ENCODE measurements at places on chromosomes 3 and 15. TPM values are rescaled to one million over a fixed set of nuclear protein-coding genes. Genes with fewer than 3 reads are reported as not detected.

FOXB1 gene
- not detected for total RNA-seq

PRR20G gene
- total RNA-seq = not detected

SAMMSON gene
- not detected for total RNA-seq

ITIH4 gene
- 0.84 TPM for total RNA-seq

ROPN1 gene
- not detected for total RNA-seq

CD200R1 gene
- 0.06 TPM for total RNA-seq

GOLGA8Q gene
- 0.08 TPM for total RNA-seq

SNTN gene
- total RNA-seq = not detected

IL5RA gene
- not detected for total RNA-seq

AGBL1 gene
- not detected for total RNA-seq

SEMA3F gene
- 8.2 TPM for total RNA-seq

PRICKLE2 gene
- total RNA-seq = 2.6 TPM

ZMYND10 gene
- total RNA-seq = 1.2 TPM

RPL39L gene
- total RNA-seq = 49.9 TPM

TCF12 gene
- total RNA-seq = 50.3 TPM

TUSC7 gene
- total RNA-seq = not detected

MAGEF1 gene
- 30.0 TPM for total RNA-seq

ZNF385D gene
- not detected for total RNA-seq

VEPH1 gene
- total RNA-seq = 0.07 TPM

NOX5 gene
- total RNA-seq = 0.38 TPM

DLL4 gene
- total RNA-seq = 0.51 TPM

CHRNA5 gene
- 27.3 TPM for total RNA-seq

SEC22C gene
- 28.5 TPM for total RNA-seq

Measured in A549 treated with DMSO at 1 μM for 4 hours (cell line).